ENCODE measurements at places on chromosomes 12 and 14.

GRCh38 chr14:71237556-71237955 is 330.3 kb downstream of the PCNX1 start:
- DNase-seq: no peak

GRCh38 chr12:33876618-33877017 is 145.7 kb upstream of the ALG10 start:
- no peak for DNase-seq

DNA sequence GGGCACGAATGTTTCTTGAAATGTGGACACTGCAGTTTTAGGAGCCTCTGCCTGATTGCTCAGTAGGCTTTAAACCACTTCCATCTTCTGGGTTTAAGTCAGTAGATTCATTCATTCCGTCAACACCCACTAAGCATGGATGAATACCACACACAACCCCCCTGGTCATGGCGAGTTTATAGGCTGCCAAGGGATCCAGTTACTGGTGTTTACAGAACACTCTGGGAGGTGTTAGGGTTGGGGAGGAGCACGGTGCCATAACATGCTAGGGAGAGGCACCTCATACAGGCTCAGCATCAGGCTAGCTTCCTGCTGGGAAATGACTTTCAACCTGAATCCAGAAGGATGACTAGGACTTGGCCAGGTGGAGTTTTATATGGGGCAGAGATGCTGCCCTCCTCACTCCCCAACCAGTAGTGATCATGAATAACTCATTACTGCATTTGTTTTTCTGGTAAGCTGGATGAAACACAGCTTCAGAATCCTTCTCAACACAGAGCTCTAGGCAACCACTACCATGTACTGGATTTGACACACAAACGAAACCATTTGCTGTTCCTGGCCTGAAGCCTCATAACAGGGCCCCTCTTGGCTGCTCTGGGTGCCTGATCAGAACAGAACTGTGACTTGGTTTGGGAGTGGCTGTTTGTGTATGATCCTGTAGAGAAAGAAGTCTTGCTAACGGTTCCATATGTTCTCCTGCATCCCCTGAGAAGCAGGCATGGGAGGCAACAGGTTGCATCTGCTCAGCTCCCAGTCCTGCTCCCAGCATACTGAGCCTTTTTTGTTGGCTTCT is 47.9 kb downstream of the FBXW8 start:
- DNase-seq: no peak

- no peak for DNase-seq
Observed at GRCh38 chr14:35861204-35861868, 35.2 kb downstream of the BRMS1L start.

DNA sequence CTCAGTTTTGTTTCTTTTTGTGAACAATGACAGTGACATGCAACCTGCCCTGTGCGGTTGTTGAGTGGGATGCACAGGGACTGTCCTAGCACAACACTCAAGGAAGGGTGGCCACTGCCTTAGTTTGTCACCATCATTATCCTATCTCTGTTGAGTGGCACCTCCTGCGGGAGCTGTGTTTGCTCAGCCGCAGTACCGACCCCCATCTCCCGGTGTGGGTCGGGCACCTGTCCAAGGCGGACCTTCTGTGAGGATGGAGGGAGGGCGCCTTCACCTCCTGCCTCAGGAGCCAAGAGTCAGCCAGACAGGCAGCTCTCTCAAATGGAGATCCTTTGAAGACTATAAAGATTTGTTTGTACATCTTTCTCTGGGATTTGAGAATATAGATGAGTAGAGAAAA is 142.1 kb downstream of the TSPAN9 start:
- DNase-seq: no peak

DNA sequence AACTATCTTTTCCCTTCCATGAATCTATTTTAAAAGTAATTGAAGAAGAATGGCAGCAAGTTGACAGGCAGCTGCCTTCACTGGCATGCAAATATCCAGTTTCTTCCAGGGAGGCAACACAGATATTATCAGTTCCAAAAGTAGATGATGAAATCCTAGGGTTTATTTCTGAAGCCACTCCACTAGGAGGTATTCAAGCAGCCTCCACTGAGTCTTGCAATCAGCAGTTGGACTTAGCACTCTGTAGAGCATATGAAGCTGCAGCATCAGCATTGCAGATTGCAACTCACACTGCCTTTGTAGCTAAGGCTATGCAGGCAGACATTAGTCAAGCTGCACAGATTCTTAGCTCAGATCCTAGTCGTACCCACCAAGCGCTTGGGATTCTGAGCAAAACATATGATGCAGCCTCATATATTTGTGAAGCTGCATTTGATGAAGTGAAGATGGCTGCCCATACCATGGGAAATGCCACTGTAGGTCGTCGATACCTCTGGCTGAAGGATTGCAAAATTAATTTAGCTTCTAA is 18.4 kb downstream of the TMPO start:
- no peak for DNase-seq

- no peak for DNase-seq
Observed at GRCh38 chr12:99498756-99499155, 148.8 kb upstream of the GARIN6 start.

DNA sequence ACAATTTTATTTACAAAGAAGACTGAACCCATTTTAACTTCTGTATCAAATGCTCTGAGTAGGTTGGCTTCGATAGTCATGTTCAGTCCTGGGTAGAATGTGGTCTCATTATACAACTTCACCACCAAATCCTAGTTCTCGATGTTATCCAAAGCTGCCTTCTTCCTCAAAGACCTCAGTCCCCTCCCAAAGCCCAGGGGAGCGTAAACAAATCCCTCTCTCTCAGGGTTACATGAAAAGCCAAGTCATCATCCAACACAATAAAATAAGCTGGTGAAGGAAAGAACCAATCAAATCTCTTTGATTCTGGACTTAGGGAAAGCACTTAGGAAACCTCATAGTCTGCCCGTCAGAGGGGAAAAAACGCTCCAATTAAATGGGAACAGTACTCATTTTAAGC is 9.1 kb downstream of the PTCSC3 start:
- DNase-seq: no peak

DNA sequence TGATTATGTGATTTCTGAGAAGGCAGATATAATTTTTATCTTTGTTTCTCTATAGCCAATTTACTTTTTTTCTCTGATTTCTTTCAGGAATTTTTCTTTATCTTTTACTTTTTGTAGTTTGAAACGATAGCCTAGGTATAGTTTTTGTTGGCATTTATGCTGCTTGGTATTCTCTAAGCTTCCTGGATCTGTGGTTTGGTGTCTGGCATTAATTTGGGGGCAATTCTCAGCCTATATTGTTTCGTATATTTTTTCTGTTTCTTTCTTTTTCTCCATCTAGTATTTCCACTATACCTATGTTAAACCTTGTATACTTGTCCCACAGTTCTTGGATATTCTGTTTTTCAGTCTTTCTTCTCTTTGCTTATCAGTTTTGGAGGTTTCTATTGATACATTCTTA is 45.0 kb downstream of the CRADD start:
- no peak for DNase-seq

All from GM12891 (cell line).